ENCODE measurements at places on chromosomes 11 and 22.

DNA sequence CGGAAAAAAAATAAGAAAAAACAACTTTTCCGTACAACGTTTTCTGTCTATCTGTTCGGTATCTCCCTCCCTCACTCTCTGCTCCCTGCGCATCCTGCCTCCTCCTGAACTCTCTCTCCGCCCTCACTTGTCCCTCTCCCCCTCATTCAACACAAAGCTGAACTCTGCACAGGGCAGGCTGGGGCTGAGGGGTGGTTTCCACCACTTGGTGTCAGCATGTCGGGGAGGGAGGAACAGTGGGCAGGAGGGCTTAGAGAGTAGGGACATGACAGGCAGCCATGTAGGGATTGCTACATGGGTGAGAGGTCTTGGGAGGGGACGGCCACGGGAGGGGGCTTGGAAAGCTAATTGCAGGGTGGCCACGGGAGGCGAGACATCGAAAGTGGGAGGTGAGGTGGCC, 17.6 kb downstream of the SLC22A12 start:
- DNase-seq: no peak

DNA sequence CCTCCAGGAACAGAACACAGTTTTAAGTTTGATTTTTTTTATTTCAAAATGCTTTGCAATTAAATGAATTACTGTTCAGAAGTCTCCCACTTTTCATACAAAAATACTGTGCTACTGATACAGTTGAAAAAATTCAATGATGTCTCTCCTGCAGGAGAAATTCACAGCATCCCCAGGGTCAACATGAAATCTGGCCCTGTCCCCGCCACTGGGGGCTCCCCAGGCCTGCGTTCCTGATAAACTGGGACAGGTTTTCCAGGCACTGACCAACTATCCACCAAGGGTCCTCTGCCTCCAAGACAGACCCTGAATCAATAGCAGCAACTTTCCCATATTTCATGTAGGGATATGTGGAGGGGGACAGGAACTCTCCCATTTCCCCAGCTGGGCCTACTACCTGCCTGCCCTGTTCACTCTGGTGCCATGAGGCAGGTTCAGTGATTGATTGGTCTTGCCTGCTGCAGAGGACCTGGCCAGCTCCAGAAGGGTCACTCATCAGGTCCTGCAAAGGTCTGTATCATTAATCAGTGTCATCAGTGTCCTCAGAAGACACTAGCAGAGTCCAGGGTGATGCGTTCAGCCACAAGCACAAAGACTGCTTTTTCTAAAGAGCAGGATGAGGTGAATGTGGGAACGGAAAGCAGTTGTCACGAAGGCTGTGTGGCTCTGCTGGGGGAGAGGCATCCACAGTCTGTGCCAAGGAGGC, 43.4 kb downstream of the PISD start:
- DNase-seq: no peak

- DNase-seq: no peak
Measured at GRCh38 chr22:27648074-27648473, 153.5 kb downstream of the MN1 start.

DNA sequence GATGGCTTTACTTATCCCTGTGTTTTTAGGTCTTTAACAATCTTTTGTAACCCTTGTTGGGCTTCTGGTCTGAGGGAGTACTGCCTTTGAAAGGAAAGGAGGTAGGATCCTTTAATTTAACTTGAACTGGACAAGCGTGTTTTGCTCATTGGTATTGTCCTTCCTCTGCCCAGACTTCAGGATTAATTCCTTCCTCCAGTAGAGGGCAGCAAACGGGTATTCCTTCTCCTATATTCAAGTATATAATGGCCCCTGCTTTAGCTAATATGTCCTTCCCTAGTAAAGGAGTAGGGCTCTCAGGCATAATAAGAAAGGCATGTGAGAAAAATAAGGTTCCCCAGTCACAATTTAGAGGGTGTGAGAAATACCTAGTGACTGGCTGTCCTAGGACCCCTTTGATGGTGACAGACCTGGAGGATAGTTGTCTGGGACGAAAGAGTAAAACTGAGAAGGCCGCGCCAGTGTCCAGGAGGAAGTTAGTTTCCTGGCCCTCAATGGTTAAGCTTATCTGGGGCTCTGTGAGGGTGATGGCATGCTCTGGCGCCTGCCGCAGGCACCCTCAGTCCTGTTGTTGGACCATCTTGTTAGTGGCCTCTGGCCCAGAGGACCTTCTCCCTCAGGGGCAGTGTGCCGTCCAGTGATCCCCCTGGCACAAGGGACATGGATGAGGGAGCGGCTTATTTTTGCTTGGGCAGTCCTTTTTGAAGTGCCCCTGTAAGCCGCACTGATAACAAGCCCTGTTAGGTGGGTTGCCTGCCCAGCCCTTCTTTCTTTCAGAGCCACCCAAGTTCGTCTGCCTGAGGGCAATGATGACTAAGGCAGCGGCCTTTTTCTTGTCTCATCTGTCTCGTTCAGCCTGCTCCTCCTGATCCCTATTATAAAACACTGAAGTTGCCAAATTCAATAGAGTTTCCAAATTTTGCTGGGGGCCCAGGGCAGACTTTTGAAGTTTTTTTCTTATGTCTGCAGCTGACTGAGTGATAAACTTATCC, 51.8 kb downstream of the C11orf71 start:
- no peak for DNase-seq

All from left colon (tissue), 2 donors.